Type B pancreatic cell (in vitro differentiated cells): ENCODE measurements at places on chromosomes 3 and 15. TPM values are rescaled to one million over a fixed set of nuclear protein-coding genes. Genes with fewer than 3 reads are reported as not detected.

Gene SV2B
- total RNA-seq = 1.7 and 3.1 TPM in 2 replicates

DNA sequence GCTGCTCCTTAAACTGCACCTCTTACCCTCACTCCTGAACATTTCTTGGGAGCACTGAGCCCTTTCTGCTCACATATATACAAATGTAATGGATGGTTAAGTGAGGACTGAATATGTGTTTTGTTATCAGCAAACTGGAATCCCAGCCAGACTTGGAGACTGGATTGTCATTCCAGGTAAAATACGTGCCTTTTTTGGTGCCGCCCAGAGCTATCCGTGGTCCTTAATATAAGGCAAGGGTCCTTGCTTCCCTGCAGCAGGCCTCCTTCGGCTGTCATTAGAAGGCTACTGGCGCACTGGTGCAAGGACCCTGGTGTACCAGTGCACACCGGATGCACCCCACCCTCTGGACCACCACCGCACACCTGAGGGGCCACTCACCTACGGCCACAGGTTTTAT lies 1.1 kb upstream of the GABRB3 start:
- peaks cover 63% of the 10 kb centered on the region for H3K27me3 ChIP-seq
- peak overlapping the region; percentile 15 for H3K27ac ChIP-seq
- H3K4me3 ChIP-seq = peak overlapping the region; percentile 89

Gene CLDN16
- total RNA-seq = 0.10 TPM in 1 of 2 replicates, not detected in the other

DNA sequence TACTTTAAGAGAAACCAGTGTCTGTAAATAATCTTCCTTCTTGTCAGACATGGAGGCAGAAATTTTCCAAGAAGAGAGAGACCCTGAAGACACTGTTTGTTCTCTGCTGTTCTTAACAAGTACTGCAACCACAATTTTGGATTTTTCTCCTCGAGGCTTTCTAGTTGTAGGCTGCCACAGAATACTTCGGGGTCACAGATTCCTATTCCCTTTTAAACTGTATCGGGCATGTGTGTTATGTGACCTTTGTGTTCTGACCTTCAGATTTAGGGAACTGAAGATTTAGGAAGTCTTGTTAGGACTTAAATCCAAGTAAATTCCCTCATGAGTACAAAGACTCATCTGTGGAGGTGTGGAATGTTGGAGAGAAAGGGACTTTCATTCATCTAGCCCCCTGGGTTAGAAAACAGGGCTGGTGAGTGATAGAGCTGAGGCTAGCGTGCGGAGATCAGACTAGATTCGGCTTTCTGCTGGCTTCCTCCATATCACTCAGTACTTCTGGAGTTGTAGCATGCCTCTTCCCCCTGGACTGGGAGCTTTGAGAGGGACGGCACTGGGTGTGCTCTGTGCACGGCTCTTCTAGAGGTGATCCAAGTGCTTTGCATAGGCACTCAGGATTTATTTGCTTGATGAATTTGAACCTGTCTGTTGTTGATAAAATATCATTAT lies 237.0 kb downstream of the LPP start:
- H3K36me3 ChIP-seq = peaks cover 3% of the 10 kb centered on the region
- DNase-seq = no peak
- H3K4me3 ChIP-seq = no peak overlapping the region
- peaks cover 25% of the 10 kb centered on the region for H3K4me1 ChIP-seq
- H3K27me3 ChIP-seq = no peaks in the 10 kb centered on the region

DNA sequence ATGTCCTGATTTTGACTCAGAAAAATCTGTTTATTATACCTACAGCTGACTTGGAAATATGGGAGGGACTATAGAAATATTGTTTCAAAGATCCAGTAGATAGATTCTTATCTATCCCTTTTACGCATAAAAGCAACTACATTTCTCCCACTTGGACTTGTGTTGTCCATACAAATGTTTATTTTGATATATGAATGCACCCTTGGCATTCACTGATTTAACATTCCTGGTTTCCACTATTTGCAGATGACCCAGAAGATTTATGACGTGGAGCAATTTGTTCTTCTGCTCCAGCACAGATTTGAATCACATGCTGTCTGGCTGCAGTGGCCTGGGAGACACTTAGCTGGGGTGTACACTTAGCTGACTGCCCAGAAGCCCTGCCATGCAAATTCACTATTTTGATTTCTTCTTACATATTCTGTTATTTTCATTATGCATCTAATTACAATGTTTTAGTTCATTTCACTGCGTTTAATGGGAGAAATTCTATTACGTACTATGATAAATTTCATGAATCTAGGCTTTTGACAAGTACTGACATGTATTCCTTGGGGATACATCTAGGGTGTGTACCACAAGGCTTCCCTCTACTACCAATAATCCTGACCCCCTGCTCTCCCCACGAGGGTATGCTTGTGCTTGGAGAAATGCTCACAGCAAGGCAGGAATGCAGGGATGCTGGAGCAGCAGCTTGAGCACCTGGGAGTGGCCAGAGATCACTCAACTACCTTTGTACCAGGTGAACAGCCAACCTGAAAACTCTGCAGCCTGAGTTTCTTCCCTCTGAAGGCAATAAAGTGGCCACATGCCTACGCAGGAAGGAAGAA lies 223.6 kb upstream of the TBL1XR1 start:
- peaks cover 2% of the 10 kb centered on the region for H3K27me3 ChIP-seq
- H3K4me1 ChIP-seq = peaks cover 17% of the 10 kb centered on the region
- no peak for DNase-seq
- no peak overlapping the region for H3K4me3 ChIP-seq
- no peaks in the 10 kb centered on the region for H3K36me3 ChIP-seq

Gene LRRC3B
- 0.29 and 4.4 TPM in 2 replicates for total RNA-seq

GRCh38 chr15:70247281-70247680 lies 149.6 kb upstream of the TLE3 start:
- no peak for DNase-seq
- H3K4me3 ChIP-seq = no peak overlapping the region
- no peak overlapping the region for H3K27ac ChIP-seq
- H3K27me3 ChIP-seq = peaks cover 7% of the 10 kb centered on the region
- peaks cover 39% of the 10 kb centered on the region for H3K4me1 ChIP-seq

Gene C15orf39
- 44.5 and 70.3 TPM in 2 replicates for total RNA-seq

DNA sequence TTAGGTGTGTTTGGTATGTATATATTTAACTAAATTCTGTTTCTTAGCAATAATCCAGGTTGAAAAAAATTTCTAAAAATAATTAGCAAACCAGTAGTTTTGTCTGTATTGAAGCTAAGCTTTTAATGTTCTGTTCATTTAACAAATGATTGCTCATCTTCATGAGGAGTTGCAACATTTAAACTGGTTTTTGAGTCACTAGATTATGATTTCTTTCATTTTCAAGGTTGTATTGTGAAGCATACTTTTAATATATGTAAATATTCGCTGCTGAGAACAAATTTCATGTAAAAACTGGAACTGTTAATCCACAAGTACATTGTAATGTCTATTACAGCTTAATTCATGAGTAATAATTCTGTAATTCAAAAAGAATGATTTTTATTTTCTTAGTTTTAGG lies 192.7 kb downstream of the MBNL1 start:
- no peaks in the 10 kb centered on the region for H3K27me3 ChIP-seq
- DNase-seq = no peak

Gene EEF1AKMT4
- total RNA-seq = 6.4 and 10.2 TPM in 2 replicates

Gene RHO
- not detected in 2 replicates for total RNA-seq

Gene CELF6
- total RNA-seq = 0.45 and 1.9 TPM in 2 replicates

Gene DAZL
- not detected in 2 replicates for total RNA-seq

Gene CCR3
- total RNA-seq = 0.14 TPM in 1 of 2 replicates, not detected in the other
